ENCODE measurements at places on chromosomes 3 and 15. TPM values are rescaled to one million over a fixed set of nuclear protein-coding genes. Genes with fewer than 3 reads are reported as not detected.

The GUCA1C gene
- not detected for total RNA-seq

The ALS2CL gene
- 3.2 TPM for total RNA-seq

The NCKIPSD gene
- total RNA-seq: 9.2 TPM

The GOLGA8T gene
- total RNA-seq: 0.26 TPM

The B2M gene
- total RNA-seq: 2,695 TPM

The GOLGA8S gene
- total RNA-seq: 0.06 TPM

Measured in aortic smooth muscle cell (primary cell).